Fibroblast of the aortic adventitia (primary cell): ENCODE measurements at places on chromosomes 1 and 21. TPM values are rescaled to one million over a fixed set of nuclear protein-coding genes. Genes with fewer than 3 reads are reported as not detected.
A peak's percentile ranks its signal among the peaks of the same experiment; 100 is the strongest.

Gene NPPA
- not detected in 2 replicates for total RNA-seq

DNA sequence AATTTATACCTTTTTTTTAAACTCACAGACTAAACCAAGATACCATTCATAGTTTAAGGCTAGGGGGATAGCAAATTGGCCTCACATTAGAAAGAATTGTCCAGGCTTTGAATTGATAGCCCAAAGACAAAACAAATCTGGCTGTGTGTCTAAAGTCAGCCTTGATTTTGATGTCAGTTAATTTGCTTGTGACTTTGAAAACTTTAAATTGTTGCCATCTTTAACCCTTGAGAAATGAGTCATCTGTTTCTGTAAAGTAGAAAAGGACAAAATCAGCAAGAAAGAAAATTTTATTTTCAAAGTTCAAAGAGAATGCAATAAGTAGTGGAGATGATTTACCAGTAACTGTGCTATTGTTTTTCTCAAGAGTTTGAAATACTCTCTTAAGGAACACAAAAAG lies 184.5 kb downstream of the RGS7 start:
- no peak for DNase-seq

Gene ADAM30
- total RNA-seq, result not detected in 2 replicates

DNA sequence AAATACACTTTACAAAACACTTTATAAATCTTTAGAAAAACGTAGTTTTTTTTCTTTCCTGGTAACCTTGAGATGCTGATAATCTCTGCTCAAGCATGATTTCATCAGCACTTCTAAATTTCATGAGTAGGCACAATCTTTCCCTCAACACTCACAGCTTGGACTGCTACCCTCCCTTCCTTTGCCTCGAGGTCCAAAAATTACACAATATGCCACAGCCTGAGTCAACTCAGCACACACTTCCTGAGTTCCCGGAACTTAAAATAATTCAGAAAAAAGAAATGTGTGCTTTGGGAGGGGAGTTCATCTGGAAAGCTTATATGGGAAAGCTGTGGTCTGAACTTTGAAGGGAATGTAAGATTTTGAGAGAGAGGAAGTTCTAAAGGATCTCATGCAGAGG lies 5.9 kb downstream of the CLCA2 start:
- peak; percentile 98 for DNase-seq

- DNase-seq, result no peak
Observed at GRCh38 chr1:234106032-234106431, 201.6 kb downstream of the SLC35F3 start.

GRCh38 chr1:27542463-27543273 lies 52.7 kb upstream of the WASF2 start:
- peak; percentile 66 for DNase-seq

GRCh38 chr1:2483970-2484369 lies 7.9 kb downstream of the PLCH2 start:
- no peak for DNase-seq

Gene AGT
- total RNA-seq, result 1.1 and 8.4 TPM in 2 replicates

Gene CYP4Z1
- not detected in 2 replicates for total RNA-seq

DNA sequence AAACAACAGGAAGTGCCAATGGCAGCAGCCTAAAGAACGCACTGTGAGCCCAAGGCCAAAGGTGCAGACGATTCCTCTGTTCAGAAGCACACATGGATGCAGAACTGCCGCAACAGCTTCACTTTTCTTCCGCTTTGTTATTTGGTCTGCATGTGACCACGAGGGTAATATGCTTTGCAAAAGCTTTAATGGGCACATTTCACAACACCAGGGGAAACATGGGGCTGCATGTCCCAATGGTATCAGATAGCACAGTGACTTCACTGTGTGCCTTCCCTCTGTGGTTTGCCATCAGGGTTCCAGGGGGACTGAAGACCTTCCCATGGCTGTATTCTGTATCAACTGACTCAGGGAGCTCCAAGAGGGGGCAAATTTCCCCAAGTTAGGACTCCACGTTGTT lies 28.3 kb downstream of the THAP3 start:
- DNase-seq, result no peak

Gene RYR2
- total RNA-seq, result 0.25 TPM in 1 of 2 replicates, not detected in the other

DNA sequence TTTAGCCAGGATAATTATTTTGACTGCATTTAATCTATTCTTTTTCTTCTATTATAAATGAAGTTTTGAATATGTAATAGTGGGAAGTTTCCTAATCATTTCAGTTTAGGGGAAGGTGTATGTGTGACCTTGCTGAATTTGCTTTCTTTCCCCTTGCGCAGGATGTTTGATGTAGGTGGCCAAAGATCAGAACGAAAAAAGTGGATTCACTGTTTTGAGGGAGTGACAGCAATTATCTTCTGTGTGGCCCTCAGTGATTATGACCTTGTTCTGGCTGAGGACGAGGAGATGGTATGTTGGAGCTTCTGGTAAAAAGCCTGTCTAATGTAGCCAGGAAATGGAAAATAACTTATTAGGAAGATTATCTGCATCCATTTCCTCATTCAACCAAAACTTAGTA lies 33.4 kb downstream of the GNAT2 start:
- DNase-seq, result no peak

GRCh38 chr1:111286912-111287311 lies 3.7 kb upstream of the CHIA start:
- no peak for DNase-seq

Gene PANK4
- 22.8 and 23.4 TPM in 2 replicates for total RNA-seq

- DNase-seq, result no peak
Observed at GRCh38 chr21:42461881-42462877, 33.8 kb downstream of the RSPH1 start.

Gene MPZ
- total RNA-seq, result 0.09 and 1.2 TPM in 2 replicates

Gene VSIG8
- not detected in 2 replicates for total RNA-seq

DNA sequence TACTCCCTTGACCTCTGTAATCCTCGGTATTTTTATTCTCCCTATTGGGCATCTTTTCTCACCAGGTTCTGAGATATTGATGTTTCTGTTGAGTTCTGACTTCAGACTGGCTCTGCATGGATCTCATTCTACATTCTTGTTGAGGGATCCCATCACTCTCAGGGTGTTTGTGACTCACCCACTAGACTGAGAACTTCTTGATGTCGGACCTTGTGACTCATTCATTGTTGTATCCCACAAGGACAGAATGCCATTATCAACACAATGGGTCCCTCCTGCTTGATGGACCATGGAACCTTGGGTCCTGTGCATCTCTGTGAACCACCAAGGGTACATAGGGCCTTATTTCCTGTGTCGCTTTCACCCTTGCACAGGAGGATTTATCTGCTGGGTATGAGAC lies 174.1 kb downstream of the PBX1 start:
- DNase-seq, result peak; percentile 57

DNA sequence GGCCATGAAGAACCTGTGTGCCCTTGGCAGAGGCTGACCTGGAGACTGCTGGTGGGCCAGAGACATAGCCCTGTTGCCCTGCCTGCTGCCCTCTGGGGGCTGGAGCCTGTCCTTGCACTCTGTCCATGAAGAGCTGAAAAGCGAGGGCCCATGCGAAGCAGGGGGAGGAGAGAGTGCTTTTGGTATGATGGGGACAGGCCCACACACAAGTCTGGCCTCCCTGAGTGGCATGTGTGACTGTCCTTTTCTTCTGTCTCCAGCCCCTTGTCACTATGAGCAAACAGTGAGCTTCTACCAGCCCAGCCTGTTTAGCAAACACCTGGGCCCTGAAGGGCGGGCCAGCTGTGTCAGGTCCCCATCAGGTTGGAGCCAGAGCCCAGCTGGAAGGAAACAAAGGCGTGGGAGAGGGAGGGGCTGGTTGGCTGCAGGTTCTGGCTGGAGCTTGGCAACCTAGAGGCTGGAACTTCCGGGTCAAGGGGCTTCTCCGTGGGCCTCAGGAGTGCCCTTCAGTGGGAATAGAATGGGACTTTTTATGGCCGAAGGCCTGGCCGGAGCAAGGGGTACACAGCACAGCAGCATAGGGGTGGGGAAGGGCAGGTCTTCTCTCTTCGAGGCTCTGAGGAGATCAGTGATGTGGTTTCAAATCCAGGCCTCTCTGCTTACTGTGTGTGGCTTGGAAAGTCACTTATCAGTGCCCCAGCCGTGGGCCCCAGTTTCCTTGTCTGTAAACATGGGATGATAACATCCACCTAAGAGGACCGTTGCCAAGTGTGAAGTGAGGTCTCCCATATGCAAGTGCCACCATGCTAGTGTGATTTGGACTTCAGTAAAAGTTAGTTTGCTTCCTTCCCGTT lies 14.3 kb downstream of the QSOX1 start:
- DNase-seq, result peak; percentile 27

Gene EPHA10
- total RNA-seq, result not detected in 2 replicates
